Upper lobe of left lung (tissue), 6 donors: ENCODE measurements at places on chromosomes 3 and 15. TPM values are rescaled to one million over a fixed set of nuclear protein-coding genes. Genes with fewer than 3 reads are reported as not detected.

DNA sequence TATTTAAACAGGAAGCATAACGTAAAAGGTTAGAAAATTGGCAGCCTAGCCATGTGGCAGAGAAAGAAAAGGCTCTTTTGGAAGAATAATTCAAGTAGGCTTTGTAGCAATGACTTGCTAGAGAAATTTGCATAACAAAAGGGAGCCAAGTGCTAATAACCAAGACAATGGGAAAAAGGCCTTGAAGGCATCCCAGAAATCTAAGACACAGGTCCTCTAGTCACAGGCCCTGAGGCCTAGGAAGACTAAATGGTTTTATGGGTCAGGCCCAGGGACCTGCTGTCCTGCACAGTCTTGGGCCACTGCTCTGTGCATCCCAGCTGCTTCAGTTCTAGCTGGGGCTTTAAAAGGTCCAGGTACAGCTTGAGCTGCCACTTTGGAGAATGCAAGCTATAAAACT is 78.5 kb downstream of the FGF7 start:
- no peaks in the 10 kb centered on the region for H3K4me1 ChIP-seq
- H3K27ac ChIP-seq = no peak overlapping the region
- H3K4me3 ChIP-seq = no peak overlapping the region
- no peaks in the 10 kb centered on the region for H3K27me3 ChIP-seq

DNA sequence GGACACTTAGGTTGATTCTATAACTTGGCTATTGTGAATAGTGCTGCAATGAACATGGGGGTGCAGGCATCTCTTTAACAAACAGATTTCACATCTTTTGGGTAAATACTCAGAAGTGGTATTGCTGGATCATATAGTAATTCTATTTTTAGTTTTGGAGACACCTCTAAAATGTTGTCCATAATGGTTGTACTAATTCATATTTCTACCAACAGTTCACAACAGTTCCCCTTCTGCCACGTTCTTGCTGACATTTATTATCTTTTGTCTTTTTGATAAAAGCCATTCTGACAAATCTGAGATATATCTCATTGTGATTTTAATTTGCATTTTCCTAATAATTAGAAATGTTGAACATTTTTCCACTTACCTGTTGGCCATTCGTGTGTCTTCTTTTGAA is 19.5 kb downstream of the CX3CR1 start:
- H3K4me1 ChIP-seq = peaks cover 28% of the 10 kb centered on the region
- H3K27me3 ChIP-seq = no peaks in the 10 kb centered on the region
- H3K27ac ChIP-seq = no peak overlapping the region
- no peaks in the 10 kb centered on the region for H3K36me3 ChIP-seq

- no peak overlapping the region for H3K4me3 ChIP-seq
- no peak for DNase-seq
- no peak overlapping the region for H3K27ac ChIP-seq
Observed at GRCh38 chr15:57090496-57090859, 172.0 kb downstream of the TCF12 start.

GRCh38 chr15:81327516-81327915 is 3.6 kb upstream of the STARD5 start:
- H3K4me1 ChIP-seq = peaks cover 13% of the 10 kb centered on the region
- no peak overlapping the region for H3K4me3 ChIP-seq
- H3K27me3 ChIP-seq = no peaks in the 10 kb centered on the region

DNA sequence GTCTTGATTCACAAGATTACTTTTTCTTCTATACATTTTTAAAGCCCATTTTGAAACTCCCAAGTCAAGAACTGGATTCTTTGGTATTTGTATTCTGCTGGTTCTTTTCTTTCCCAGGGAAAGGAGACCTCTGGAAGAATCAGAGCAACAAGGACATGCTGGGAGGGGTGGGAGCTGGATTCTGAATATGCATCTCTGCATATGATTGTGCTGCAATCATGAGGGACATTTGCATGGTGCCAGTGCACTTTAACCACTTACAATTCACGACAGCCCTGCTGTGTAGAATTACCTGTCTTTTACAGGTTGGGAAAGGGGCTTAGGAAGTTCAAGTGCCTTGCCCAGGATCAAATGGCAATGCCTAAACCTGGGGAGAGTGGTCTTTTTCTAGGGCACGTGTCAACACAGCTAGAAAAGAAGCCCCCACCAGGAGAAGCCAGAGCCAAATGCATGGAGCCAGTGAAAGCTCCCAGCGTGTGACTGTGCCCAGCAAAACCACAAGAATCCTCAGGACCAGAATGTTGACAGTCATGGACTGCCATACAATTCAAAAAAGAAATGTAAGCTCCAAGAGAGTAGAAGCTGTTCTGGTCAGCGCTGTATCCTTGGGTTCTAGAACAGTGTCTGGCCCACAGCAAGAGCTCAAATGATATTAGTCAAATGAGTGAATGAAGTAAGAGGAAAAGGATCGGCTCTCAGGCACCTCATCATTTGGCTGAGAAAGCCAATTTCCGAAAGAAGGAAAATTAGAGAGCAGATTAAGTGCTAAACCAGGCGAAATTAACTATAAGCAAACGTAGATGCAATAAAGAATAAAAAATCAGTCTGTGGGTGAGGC is 84.5 kb upstream of the MEF2A start:
- no peaks in the 10 kb centered on the region for H3K27me3 ChIP-seq
- no peaks in the 10 kb centered on the region for H3K36me3 ChIP-seq
- no peak overlapping the region for H3K4me3 ChIP-seq
- H3K4me1 ChIP-seq = peaks cover 31% of the 10 kb centered on the region
- no peak for DNase-seq
- no peak overlapping the region for H3K27ac ChIP-seq

The WNT5A gene
- total RNA-seq = 24.8 TPM

The PIAS1 gene
- 64.0 TPM for total RNA-seq

The CEP19 gene
- total RNA-seq = 1.7 TPM

- DNase-seq = no peak
- H3K4me3 ChIP-seq = no peak overlapping the region
Observed at GRCh38 chr3:46082021-46082420, 54.7 kb upstream of the XCR1 start.

DNA sequence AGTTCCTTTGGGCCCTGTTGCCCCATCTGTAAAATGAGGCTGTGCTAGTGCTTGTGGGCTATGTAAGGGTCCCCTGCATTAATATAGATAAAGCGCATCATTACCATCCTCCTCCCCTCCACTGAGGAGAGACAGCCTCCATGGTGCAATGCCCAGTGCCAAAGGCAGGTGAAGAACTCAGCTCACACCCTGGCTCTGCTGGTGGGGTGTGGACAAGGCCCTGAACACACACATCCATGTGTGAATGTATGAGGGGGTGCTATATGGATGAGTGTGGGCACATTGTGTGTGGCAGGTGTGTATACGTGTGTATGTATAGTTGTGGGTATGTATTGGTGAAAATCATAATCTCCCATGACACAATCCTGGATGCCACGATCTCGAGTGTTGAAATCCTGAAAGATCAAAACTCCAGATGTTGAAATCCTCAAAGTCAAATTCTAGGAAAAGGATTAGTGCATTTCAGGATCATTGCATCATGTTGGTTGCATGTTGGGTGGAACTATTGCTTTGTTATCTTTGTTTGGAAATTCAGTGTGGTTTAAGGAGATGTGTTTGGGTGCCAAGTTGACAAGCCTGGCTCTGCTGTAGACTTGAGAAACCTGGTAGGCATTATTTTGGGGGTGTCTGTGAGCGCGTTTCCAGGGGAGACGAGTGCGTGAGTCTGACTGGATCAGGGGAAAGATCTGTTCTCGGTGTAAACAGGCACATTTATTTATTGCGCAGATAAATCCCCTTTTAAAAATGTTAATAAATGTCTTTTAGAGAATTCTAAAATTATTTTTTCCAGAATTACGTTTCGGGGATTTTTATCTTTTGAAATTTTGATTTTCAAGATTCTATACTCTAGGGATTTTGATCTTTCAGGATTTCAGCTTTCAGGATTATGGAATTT is 42.0 kb upstream of the SEC61A1 start:
- no peak for DNase-seq
- H3K27me3 ChIP-seq = no peaks in the 10 kb centered on the region
- no peaks in the 10 kb centered on the region for H3K36me3 ChIP-seq
- no peak overlapping the region for H3K4me3 ChIP-seq

GRCh38 chr15:62254137-62254934 is 89.3 kb upstream of the C2CD4B start:
- DNase-seq = peak; percentile 73
- no peaks in the 10 kb centered on the region for H3K36me3 ChIP-seq
- H3K27ac ChIP-seq = no peak overlapping the region
- no peaks in the 10 kb centered on the region for H3K4me1 ChIP-seq
- H3K27me3 ChIP-seq = no peaks in the 10 kb centered on the region

DNA sequence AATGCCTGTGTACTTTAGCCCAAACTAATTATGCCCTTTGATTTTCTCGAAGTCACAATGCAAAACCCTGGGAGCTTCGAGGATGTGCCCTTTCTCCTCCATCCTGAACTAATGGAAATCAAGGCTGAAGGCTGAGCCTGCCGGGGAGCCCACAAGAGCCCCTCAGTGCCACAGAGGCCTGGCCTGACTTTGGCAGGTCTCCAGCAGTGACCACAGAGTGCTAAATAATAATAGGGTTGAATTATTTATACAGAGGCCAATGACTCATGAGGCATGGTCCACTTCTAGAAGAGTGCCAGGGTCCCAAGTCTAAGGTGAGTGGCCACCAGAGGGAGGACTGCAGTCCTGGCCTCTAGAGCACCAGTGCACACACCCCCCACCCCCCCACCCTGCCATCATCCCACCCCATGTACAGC is 19.1 kb upstream of the GLCE start:
- no peak overlapping the region for H3K4me3 ChIP-seq
- no peak for DNase-seq
- H3K36me3 ChIP-seq = no peaks in the 10 kb centered on the region
- H3K27ac ChIP-seq = no peak overlapping the region
- no peaks in the 10 kb centered on the region for H3K27me3 ChIP-seq
- H3K4me1 ChIP-seq = no peaks in the 10 kb centered on the region

The MAP2K5 gene
- total RNA-seq = 16.8 TPM

DNA sequence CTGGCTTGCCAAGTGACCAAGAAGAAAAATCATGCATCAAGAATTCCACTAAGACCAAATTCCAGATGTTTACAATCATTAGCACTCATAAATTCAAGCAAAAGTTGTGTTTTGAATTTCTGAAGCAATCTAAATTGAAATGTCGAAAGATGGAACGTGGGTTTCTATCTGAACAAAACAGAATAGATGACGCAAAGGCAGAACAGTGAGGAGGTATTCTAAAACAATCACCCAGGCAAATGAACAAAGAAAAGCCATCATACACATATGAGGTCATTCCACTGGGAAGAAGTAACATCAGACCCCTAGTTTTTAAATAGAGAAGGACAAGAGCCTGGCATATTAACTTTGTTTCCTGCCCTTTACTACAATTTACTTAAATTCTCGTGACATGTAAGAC is 58.0 kb downstream of the MCF2L2 start:
- no peaks in the 10 kb centered on the region for H3K27me3 ChIP-seq
- H3K36me3 ChIP-seq = no peaks in the 10 kb centered on the region
- peak overlapping the region; percentile 31 for H3K27ac ChIP-seq
- no peak overlapping the region for H3K4me3 ChIP-seq
- H3K4me1 ChIP-seq = peaks cover 14% of the 10 kb centered on the region

The GPR160 gene
- 15.1 TPM for total RNA-seq

DNA sequence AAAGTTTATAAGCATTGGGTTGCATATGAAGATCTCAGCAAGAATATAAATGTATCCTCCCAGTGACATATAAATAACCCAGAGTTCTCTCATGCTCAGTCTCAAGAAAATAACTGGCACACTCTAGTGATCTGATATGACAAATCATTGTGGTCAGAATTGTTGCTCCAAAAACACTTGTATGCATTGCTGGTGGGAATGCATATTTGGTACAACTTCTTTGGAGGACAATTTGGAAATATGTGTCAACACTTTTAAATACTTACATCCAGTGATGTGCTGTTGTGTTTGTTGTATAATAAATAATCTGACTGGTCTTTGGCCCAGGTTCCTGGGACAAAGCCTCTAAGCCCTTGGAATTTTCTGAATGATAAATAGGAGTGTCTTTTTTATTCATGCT is 66.7 kb upstream of the STT3B start:
- H3K4me1 ChIP-seq = no peaks in the 10 kb centered on the region
- no peak overlapping the region for H3K4me3 ChIP-seq
- no peaks in the 10 kb centered on the region for H3K27me3 ChIP-seq

GRCh38 chr15:71249986-71250385 is 134.7 kb downstream of the THSD4 start:
- peaks cover 5% of the 10 kb centered on the region for H3K36me3 ChIP-seq
- DNase-seq = no peak
- H3K27ac ChIP-seq = no peak overlapping the region
- no peaks in the 10 kb centered on the region for H3K4me1 ChIP-seq

DNA sequence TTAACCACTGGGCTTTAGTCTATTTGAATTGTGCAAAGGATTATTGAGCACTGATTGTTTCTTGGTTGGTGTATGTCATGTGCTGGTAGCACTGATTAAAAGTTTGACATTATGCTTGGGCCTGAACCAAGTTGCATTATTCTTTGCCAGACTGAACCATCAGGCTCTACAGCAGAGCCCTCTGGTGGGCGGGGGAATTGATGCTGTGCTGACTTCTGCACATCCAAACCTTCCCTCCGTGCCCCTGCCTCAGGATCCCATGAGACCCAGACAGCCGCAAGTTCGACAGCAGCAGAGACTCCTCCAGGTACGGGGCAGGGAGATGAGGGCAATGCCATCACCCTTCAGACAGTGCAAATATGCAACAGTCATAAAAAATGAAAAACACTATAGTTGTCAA is 28.4 kb upstream of the P2RY12 start:
- DNase-seq = no peak
- no peaks in the 10 kb centered on the region for H3K36me3 ChIP-seq
- no peaks in the 10 kb centered on the region for H3K4me1 ChIP-seq
- H3K27me3 ChIP-seq = no peaks in the 10 kb centered on the region

GRCh38 chr3:30170681-30171438 is 435.5 kb upstream of the TGFBR2 start:
- no peak overlapping the region for H3K27ac ChIP-seq
- H3K4me1 ChIP-seq = no peaks in the 10 kb centered on the region
- no peak for DNase-seq
- H3K27me3 ChIP-seq = no peaks in the 10 kb centered on the region

The ACSBG1 gene
- total RNA-seq = 3.0 TPM

GRCh38 chr3:71451060-71451459 is 132.5 kb downstream of the FOXP1 start:
- no peaks in the 10 kb centered on the region for H3K36me3 ChIP-seq
- H3K27me3 ChIP-seq = no peaks in the 10 kb centered on the region
- no peak overlapping the region for H3K27ac ChIP-seq
- H3K4me3 ChIP-seq = no peak overlapping the region
